HL-60 (cell line): ENCODE measurements at places on chromosomes 5 and 9.
A peak's percentile ranks its signal among the peaks of the same experiment; 100 is the strongest.

DNA sequence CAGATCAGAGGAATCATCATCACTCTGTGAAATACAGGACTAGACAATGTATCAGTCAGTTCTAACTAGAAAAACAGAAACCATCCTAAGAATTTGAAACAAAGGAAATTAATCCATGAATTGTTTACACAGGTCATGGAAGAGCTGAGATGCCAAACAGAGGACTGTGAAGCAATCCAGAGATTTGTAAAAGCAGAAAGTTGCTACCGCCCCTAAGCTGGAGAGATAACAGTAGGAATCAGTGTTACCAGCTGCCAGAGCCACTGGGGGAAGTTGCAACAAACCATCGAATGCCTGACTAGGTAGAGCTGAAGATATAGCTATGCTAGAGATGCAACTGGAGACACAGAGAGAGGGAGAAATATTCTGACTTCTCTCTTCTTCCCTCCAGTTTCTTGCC is 10.4 kb upstream of the MIER3 start:
- DNase-seq = no peak

GRCh38 chr9:37611961-37612360 is 19.6 kb upstream of the TOMM5 start:
- DNase-seq = no peak

DNA sequence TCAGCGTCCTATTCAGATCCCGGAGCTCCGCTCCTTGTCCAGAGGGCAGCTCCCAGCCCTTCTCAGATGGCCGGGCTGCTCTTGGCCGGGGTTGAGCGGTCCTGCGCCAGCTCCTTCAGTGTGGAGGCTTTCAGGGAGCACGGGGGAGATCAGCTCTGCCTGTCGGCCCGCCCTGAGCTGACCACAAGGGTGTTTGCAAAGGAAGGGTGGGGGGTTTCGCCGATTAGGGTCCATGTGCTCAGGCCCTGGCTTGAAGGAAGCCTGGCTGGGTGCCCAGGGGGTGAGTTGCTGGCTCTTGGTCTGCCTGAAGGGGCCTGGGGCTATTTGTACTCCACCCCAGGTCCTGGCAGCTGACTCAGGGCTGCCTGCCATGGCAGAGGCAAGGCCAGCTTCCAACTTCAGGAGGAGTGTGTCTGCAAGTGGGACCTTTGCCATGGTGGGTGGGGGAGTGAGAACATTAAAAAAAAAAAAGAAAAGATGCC is 250.1 kb upstream of the KLF4 start:
- DNase-seq = no peak

DNA sequence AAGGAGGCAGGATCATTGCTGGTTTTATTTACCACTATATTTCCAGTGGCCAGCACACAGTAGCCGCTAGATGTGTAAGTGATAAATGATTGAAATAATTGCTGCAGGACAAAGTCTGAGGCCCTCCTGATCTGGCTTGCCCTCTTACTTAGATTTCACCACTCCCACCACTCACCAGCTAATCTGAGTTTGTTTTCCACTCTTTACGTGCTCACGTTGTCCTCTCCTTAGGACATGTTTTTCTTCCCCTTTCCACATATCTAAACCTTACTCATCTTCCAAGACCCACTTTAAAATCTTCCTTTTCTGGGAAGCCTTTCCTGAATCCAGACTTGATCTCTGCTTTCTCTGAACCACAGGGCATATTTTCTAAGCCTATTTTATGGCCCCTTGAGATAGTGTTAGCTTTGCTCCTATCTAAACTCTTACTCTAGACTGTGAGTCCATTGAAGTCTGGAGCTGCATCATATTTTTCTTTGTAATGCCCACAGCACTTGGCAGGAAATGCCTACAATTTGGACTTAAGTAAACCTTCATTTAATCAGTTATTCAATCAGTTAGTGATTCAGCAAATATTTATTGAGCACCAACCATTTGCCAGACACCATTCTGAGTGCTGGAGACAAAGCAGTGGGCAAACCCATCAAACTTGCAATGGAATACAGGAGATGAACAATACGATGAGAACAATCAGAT is 2.4 kb downstream of the TLR4 start:
- DNase-seq = no peak

- DNase-seq = no peak
Observed at GRCh38 chr5:27353970-27354369, 315.6 kb upstream of the CDH9 start.

- no peak for DNase-seq
Observed at GRCh38 chr9:120676767-120677402, 37.4 kb downstream of the MEGF9 start.

DNA sequence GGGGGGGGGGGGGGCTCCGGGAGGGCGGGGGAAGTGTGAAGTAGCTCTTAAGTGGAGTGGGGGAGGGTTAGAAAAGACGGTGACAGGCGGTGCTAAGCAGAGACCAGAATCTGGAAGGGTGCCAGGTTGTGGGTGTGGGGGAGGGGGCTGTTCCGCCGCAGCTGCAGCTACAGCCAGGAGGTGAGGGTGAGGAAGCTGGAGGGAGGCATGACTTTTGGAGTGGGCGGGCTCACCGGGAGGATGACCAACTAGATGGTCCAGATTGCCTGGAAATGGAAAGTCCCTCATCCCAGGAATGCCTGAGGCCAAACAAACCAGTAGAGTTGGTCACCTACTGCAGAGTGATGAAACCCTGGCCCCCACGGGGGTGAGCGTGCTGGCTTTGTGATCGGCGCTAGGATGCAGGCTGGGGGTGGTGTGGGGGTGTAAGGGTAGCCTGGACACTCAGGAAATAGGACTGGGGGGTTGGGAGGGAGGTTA is 158.1 kb upstream of the SHB start:
- DNase-seq = peak; percentile 89

DNA sequence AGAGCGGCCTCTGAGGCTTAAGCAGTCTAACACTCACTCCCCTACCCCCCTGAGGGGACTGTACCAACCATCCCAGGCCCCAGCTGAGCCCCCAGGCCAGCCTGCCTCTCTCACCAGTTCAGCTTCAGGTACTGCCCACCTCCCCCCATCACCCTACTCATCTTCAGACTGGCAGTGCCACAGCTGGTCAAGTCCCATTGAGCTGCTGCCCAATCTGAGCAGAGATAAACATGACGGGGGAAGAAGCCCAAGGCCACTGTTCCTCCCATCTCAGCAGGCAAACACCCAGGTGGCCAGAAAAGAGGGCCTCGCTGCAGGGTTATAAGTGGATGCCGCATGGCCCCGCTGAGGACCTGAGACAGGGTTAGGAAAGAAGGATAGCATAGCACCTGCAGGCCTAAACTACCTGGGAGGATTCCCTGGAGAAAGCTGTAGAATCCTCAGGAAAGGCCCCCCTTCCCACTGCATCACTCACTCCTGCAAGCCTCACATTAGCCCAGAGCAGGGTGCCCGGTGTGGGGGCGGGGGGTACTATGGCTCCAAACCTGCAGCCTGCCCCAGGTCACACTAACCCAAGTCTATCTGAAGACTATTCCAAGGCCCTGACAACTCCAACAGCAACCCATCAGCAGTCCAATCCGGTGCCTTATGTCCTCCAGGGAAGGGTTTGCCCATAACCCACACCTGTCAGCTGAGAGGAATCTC is 3.6 kb downstream of the B4GALT1 start:
- no peak for DNase-seq

DNA sequence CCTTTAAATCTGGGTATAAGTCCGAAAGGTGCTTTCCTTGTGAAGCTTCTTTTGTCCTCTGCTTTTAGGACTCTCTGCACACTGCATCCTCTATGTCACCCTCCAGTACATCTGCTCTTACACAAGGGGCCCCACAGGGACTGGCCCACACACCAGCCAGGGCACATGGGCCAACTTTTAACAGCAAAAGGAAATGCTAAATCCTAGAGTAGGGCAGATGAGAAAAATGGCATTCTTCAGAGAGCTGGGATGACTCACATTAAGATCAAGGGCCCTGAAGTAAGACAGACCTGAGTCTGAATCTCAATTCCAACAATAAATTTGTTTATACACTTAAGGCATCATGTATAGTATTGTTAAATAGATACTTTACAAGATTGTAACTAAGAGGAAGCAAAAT is 40.3 kb upstream of the CDKN2B start:
- DNase-seq = no peak

- no peak for DNase-seq
Observed at GRCh38 chr9:15834541-15834940, 281.7 kb downstream of the CCDC171 start.

GRCh38 chr9:21432672-21433425 is 7.4 kb upstream of the IFNA1 start:
- no peak for DNase-seq

DNA sequence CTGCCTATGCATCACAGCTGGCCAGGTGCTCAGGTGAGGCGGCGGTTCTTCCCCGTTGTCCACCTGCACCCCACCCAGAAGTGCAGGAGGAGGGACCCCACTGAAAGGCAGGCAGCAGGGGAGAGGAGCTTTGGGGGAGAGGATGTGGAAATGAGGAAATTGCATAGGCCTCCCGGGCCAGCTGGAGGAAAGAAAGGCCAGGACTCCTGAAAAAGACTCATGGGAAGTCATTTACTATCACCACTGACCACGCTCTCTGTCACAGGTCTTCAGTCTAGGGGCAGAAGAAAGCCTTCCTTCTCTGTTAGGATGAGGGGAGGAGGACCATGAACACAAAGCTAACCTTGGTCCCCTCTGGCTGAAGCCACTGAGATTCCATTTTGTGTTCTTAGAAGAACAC is 28.1 kb downstream of the KCNMB1 start:
- no peak for DNase-seq

- no peak for DNase-seq
Observed at GRCh38 chr9:123128591-123128990, 95.1 kb downstream of the GPR21 start.

DNA sequence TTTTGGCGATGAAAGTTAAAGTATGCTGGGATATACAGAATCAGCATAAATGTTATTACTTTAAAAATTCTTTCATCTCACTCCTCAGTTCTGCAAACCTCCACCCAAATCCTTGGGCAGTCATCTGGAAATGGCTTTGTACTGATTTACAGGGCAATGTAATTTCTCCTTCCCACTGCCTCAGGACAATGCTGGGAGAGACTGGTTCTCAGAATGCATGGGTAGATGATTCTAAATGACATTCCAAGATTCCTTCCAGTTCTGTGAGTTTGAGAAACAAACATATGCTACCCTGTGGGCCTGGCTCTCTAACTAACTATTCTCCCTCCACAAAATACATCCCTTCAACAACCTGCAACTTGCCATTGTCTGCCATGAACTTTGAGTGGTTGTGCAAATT is 7.5 kb upstream of the PSAT1 start:
- DNase-seq = no peak

- DNase-seq = no peak
Observed at GRCh38 chr9:4011054-4011453, 288.8 kb downstream of the GLIS3 start.

DNA sequence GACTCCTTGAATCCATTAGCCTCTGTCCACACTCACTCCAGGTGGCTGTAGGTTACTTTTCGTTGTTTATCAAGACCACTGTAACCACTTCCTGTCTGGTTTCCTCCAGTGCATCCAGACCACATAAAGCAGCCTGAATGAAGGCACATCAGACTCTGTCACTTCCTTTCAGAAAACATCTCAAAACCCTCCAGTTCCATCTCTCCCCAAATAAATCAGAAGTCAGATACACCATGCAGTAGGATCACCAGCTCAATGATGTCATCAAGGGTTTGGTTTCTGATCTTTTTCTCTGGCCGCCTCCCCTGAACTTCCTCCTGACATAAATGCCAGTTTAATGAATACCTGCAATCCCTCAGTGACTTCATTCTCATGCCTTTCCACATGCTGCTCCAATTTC is 161.2 kb downstream of the ZNF462 start:
- no peak for DNase-seq
